ENCODE measurements at places on chromosomes 1 and 21.

- DNase-seq: no peak
These were observed 288.7 kb upstream of the USP25 start for GRCh38 chr21:15441060-15441493.

DNA sequence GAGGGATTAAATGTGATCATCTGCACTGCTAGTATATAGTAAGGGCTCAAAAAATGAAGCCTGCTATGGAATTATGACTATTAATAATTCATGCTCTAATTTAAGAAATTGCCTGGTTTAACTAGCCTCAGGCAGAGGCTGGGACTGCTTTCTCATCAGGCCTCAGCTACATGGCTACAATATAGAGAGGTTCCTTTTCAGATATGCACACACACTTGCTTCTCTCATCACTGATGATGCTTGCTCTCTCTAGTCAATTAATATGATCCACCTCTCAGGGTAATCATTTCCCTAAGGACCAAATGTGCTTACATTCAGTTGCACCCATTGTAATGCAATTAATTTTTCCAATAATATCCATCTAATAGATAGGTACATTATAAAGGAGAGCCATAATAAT lies 324.9 kb upstream of the ST6GALNAC5 start:
- no peak for DNase-seq

DNA sequence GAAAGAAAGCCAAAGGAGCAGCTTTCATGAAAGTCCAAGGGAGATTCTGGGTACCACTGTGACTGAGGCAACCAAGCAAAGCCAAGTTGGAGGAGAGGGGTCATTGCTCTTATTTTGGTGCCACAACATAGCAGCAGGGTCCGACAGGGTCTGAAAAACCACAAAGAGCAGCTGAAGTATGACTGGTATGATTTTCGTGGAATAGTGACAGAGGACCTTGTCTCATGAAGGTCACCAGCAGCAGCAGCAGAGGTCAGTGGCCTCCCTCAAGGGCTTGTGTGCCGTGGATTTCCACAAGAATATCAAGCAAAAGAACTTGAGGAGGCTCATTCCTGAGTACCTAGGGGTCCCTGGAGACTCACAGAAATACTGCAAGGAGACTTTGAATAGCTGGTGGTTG lies 160.9 kb upstream of the SYT6 start:
- DNase-seq: no peak

GRCh38 chr1:53519421-53519820 lies 60.2 kb downstream of the DMRTB1 start:
- DNase-seq: no peak

DNA sequence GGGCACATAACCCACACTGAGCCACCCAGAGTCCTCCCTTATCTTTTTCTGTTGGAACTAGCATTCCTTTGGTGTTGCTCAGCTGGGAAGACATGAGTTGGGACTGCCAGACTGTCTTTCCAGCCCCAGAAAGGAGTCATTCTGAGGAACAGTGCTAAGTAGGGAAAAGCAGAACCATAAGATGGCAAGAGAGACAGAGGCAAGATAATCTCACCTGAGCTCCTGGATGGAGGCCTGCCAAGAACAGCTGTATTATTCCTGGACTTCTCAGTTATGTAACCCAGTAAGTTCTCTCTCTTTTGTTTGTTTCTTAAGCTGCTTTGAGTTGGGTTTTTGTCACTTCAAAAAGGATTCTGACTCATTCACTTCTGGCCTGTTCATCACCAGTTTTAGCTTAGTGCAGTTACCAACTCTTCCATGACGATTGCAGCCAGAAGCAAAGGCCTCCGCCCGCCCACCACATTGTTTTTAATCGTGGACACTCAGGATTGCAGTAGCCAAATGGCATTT lies 134.4 kb downstream of the OMA1 start:
- peak; percentile 47 for DNase-seq

DNA sequence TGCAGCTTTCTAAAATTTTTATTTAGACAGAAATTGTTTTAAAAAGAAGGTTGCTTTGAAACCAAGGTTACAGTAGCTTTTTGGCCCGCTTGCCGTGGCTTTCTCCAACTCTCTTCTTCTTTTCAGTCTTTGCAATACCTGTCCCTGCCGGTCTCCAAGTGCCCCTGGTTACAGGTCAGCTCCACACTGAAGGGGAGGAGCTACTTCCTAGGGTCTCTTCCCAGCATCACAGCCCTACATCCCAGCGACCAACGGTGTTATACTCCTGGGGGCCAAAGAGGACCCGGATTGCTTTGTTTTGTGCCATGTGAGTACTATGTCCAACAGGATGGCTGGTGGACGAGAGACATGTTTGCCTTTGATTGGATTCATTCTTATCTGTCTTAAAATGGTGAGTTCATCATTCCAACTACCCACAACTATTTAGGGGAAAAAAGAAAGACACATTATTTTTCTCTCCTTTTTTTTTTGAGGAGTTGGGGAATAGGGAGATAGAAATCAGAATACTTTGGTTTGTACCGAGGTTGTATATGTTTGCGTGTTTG lies at the start of gene FNDC7:
Gene FNDC7, plus strand, starts transcription at position 303 of the 545 bp plus-strand sequence. Its CDS starts 26 bp downstream, at position 329.
- DNase-seq: no peak

DNA sequence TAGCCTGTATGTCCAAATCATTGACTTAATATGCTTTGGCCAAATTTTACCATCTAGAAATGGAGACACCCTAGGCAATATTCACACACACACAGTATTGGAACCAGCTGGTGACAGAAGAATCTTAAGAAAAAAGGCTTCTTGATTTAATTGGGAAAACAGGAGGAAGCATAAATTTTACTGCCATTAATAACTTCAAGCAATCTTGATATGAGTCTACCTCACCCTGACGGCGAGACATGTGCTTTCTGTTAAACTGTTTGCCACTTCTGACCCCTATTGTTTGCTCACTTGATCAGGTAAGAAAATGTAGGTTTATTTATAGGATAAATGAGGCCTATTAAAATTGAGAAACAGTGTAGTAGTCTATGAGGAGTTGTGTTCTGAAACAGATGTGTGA lies 73.2 kb downstream of the KIFAP3 start:
- DNase-seq: peak; percentile 1

GRCh38 chr1:3135073-3135702 lies 66.2 kb downstream of the PRDM16 start:
- no peak for DNase-seq

DNA sequence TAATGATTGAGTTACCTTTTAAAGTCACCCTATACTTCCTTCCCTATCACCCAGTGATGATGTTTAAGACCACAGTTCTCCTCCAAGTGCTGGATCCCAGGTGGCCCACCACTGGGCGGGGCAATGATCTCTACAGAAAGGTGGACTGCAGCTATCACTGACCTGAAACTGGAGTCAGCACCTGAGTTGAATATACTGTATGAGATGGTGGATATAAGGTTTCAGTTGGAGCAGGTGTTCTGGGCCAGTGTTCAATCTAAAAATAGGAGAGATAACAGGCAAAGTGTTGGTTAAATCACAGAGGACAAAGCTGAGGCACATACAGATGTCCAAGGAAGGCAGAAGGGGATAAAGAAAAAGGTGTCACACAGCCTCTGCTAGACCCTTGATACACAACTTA lies 96.6 kb downstream of the SIPA1L2 start:
- no peak for DNase-seq

- DNase-seq: peak; percentile 74
These were observed 90.5 kb upstream of the TLR5 start for GRCh38 chr1:223233410-223234169.

GRCh38 chr1:158076441-158076840 lies 83.0 kb downstream of the KIRREL1 start:
- no peak for DNase-seq

- DNase-seq: no peak
These were observed 424 bp upstream of the NECAP2 start for GRCh38 chr1:16440131-16440469.

DNA sequence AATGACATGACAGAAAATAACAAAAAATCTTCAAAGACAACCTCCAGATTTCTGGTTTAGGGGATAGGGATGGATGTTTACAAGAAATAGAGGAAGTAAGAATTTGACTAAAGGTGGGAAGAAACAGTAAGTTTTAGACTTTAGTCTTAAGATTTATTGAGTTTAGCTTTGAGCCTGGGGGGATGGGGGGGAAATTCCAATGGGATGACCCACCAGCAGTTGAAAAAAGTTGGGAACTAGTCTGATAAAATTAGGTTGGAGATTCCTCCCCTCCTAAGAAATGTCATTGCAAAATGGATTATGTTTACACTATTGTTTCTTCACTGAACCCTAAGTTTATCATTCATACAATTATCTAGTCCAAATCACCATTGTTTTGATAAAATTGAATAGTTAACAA lies 28.4 kb downstream of the WDR26 start:
- no peak for DNase-seq

DNA sequence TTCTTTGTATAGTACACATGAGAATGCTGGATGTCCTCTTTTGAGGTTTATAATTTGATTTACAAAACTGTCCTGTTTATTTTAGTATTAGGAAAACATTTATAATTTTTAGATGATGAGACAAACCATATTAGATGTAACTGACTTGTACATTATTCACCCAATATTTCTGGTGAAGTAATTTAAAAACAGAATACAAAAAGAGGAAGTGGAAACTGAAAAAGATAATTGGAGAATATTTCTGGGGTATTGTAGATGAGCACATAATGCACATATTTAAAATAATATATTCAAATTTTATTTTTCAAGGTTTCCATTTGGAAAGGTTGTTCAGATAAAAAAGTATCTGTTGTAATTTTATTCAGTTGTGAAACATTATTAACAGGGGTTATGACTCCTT lies 40.7 kb downstream of the XPR1 start:
- no peak for DNase-seq

GRCh38 chr1:182802006-182802803 lies 12.6 kb downstream of the NPL start:
- no peak for DNase-seq

GRCh38 chr1:243723458-243724043 lies 126.5 kb downstream of the AKT3 start:
- DNase-seq: no peak

GRCh38 chr1:3857791-3858129 lies 484 bp downstream of the DFFB start:
- DNase-seq: no peak

DNA sequence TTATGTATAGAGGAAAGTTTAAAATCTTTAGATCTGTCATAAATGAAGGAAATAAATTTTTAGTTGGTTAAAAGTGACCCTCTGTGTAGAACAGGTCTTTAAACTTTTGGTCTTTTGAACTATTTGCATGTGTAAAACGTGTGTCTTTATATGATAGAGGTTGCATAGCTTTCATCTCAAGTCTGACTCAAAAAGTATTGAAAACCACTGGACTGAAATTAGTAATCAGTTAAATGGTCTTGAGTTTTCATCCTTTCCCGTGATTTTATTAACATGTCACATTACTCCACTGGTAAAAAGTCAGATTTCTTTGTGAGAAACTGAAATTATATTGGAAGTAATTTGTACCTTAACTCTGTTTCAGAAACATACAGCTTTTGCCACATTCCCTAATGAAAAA lies 1.8 kb downstream of the RNPC3 start:
- no peak for DNase-seq
